Stimulated activated CD4-positive, alpha-beta T cell treated with anti-CD3 and anti-CD28 coated beads, TNF-alpha, amount 100 ng/mL, for 48 hours (primary cell): ENCODE measurements at places on chromosomes 1 and 21.

- no peak for DNase-seq
Observed at GRCh38 chr1:9260059-9260766, 25.6 kb downstream of the H6PD start.

DNA sequence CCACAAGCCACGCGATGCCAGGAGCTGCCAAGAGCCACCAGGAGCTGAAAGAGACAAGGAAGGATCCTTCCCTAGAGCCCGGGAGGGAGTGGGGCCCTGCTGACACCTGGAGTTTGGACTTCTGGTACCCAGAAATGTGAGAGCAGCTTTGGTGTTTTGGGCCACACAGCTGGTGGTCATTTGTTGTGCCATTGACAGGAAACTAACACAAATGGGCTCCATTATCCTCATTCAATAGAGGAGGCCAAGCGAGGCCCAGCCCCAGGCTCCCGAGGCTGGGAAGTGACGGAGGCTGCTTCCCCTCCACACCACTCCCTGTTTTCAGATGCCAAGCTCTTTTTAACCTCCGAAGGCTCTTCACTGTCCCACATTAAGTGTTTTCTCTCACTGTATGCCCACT, 25.5 kb downstream of the DHRS3 start:
- DNase-seq, result no peak

DNA sequence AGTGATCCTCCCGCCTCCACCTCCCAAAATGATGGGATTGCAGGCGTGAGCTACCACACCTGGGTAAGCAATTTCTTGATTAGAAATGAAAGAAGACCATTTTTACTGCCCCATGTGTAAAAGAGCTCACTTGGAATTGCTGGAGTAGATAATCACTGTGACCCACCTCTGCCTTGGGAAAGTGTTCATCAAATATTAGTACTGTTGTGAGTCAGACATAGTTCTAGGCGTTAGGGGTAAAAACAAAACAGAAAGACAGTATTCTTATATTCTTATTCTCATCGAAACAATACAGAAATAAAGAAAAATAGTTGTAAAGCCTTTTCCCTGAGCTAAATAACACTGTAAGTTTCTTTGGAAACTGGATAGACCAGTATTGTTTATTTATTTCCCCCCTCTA, 36.2 kb downstream of the CELF3 start:
- DNase-seq, result no peak

GRCh38 chr1:239826736-239827135, 264.9 kb upstream of the FMN2 start:
- DNase-seq, result no peak

DNA sequence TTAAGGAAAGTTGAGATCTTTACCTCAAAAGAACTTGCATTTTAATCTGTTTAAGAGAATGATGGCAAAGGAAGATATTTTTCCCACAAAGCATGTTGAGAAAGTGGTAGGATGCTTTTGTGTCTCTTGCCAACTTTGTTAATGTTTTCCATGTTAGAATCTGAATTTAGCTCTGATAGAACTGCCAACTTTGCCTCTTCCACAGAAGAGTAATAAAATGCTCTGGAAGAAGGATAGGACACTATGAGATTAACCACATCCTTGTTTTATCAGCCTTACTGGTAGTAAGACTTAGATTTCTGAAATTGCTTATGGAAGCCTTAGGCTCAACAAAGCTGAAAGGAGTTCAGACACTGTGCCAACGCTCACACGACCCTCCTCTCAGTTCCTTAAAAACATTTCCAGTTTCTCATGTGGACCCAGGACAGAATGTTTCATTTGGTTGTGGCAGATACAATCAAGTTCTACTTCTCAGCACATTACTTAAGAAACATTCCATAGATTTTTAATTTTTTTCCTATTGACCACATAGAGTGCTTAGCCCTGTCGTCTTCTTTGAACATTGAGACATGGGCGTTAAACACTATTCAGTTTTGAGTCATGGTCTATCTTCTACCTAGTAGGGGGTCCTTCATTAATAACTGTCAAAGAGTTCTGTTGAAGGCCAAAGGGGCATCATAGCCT, 59.0 kb downstream of the MTR start:
- DNase-seq, result no peak

DNA sequence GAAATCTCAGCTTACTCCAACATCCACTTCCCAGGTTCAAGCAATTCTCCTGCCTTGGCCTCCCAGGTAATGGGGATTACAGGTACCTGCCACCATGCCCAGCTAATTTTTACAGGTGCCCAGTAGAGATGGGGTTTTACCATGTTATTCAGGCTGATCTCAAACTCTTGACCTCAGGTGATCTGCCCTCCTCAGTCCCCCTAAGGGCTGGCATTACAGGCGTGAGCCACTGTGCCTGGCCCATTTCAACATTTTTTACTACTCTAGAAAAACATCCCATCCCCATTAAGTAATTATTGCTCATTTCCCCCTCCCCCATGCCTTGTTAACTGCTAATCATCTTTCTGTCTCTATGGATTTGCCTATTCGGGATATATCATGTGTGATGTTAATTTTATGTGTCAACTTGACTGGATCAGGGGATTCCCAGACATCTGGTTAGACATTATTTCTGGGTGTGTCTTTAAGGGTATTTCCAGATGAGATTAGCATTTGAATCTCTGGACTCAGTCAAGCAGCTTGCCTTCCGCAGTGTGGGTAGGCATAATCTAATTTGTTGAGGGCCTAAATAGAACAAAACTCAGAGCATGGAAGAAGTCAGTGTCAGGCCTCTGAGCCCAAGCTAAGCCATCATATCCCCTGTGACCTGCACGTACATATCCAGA, 33.0 kb upstream of the ZBTB8B start:
- DNase-seq, result no peak

GRCh38 chr1:8416881-8417280, 99.0 kb downstream of the SLC45A1 start:
- DNase-seq, result no peak

- DNase-seq, result no peak
Observed at GRCh38 chr1:219805191-219805590, 123.2 kb downstream of the SLC30A10 start.

DNA sequence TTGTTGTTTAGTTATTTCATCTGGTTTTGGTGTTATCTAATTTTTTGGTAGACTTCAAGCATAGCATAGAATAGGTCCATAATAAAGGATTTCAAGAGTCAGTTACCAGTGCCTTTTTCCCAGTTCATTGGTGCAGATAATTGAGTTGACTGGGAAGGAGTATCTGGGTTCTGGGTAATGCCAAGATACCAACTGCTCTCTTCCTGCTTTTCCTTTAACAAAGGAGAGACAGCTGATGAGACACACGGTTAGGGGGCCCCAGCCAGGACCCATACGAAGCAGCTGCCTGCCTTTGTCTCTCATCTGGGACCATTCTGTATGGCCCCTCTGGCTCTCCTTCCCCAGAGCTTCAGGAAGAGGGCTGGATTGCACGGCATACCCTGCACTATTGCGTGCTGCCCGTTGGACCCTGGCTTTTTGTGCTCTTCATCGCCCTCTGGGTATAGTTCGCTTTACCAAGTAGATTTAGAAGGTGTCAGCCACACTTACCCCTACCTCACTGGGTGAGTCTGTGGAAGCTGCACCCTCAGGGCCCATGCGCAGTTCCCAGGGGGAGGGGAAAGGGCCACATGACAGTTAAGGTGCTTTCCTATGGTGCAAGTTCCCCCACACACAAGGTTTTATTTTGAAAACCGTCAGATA, 7.0 kb downstream of the NAV1 start:
- no peak for DNase-seq

GRCh38 chr1:14940285-14940870, 213.2 kb upstream of the TMEM51 start:
- DNase-seq, result no peak

DNA sequence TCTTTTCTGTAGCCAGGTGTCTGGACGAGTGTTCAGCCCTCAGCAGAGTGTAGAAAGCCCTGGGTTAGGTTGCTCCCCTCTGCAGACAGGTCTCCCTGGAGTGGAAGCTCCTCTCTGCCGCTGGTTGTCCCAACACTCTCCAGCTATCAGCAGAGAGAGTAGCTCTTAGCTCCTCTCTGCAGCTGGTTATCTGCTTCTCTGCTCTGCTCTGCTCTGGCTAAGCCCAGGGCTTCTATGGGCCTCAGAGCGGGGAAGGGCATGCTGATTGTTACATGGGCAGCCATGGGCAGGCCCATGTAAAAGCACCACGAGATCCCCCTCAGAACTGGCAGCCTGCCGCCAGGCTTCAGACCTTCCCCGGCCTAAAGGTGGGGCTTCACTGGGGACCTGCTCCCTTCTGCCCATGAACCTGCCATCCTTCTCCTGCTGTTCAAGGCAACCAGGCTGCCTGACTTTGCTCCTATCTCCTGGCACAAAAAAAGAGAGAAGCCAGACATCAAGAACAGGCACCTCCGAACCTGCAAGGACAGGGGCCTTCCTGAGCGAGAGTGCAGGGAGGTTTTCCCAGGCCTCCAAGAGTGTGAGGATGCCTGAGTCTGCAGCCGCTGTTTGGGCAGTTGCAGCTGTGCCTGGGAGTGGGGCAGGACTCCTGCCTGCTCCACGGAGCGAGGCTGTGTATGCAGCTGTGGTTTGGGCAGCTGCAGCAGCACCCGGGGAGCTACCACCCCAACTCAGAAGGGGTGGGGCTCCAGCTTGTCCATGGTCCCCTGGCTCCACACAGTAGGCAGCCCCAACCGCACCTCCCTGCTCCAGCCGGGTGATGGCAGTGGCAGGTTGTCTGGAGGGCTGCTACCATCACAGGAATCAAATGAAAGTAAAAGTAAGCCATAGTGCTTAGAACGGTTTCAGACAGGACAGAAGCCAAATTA, 973.7 kb downstream of the LTN1 start:
- DNase-seq, result no peak

DNA sequence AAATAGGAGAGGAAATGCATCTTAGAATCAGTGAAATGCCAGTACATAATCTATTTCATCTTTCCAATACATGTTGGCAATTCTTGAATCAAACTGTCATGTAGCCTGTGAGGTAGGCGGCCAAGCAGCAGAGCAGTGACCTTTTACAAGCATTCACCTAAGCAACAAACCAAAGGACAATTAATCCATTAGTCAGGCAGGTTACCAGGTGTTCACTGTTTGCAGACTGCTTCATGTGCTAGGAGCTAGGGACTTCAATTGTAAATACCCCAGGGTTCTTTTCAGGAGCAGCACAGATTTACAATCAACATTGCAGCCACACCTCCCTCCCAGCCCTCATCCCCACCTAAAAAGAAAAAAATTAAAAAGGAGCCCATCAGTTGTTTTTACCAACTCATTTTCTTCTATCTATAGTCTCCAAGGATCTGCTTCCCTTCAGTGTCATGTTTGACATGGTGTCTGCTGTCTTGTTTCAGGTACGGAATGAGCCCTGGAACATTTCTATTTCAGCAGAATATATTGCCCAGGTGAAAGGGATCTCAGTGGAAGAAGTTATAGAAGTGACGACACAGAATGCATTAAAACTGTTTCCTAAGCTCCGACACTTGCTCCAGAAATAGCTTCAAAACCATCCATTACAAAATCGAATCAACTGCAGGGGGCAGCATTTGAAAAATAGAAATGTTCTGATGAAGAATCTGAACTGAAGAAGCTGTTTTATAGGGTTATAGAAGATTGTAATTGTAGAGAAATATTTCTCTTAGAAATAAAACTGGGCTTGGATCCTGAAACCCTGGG, 23.0 kb downstream of the TATDN3 start:
- DNase-seq, result no peak
